Epithelial cell of proximal tubule (primary cell): ENCODE measurements at places on chromosomes 11 and 22. TPM values are rescaled to one million over a fixed set of nuclear protein-coding genes. Genes with fewer than 3 reads are reported as not detected.

- no peak for DNase-seq
Observed at GRCh38 chr22:46573781-46574437, 36.5 kb upstream of the CELSR1 start.

- no peak for DNase-seq
Observed at GRCh38 chr11:115985896-115986295, 481.7 kb upstream of the CADM1 start.

DNA sequence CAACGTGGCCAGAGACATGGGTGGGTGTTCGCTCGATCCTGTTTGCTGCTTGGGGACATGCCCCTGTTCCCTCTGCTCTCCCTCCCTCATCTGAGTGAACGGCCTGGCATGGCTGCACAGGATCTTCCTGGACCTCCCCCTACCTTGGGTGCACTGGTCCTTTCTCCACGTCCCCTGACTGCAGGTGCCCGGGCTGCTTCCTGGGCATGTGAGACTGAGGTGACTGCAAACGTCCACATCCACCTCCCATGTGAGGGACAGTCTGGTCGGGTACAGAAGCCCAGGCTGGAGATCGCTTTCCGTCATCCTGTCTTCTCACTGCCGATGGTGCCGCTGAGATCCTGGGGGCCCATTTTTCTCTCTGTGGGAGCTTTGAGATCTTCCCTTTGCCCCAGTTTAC, 11.8 kb downstream of the SULT4A1 start:
- no peak for DNase-seq

The TMEM123 gene
- 137 and 165 TPM in 2 replicates for total RNA-seq

The QSER1 gene
- total RNA-seq: 12.7 and 18.6 TPM in 2 replicates

- DNase-seq: no peak
Observed at GRCh38 chr11:119342362-119343130, 1.9 kb upstream of the C1QTNF5 start.

The CLDN25 gene
- total RNA-seq: not detected in 2 replicates

The UBQLNL gene
- total RNA-seq: 0.06 TPM in 1 of 2 replicates, not detected in the other

DNA sequence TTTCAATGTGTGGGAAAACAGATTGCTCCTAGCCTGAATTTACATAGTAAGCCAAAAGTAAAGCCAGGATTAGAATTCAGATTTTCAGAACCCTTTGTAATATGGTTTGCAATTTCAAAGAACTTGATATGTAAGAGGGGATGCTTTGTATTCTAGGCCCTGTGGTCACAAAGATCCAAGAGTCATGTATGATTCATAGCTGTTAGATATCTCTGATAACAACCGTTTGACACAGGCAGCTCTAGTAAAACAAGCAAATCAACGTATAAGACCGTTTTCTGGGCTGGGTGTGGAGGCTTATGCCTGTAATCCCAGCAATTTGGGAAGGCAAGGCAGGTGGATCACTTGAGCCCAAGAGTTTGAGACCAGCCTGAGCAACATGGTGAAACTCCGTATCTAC, 79.6 kb downstream of the EMSY start:
- DNase-seq: no peak

The PAK1 gene
- total RNA-seq: 26.0 and 38.8 TPM in 2 replicates

DNA sequence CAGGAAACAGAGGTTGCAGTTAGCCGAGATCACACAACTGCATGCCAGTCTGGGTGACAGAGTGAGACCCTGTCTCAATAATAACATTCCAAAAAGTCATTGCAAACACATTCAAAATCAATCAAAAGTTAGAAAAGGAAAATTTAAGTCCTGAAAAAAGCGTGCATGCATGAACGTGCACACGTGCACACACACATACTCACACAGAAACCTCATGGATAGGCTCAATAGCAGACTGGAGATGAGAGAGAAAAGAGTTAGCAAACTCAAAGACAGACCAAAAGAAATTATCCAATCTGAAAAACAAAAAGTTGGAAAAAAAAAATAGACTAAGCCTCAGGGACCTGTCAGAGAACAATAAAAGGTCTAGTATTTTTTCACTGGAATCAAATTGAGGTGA, 1005.6 kb downstream of the TBC1D22A start:
- DNase-seq: no peak

The RAPSN gene
- total RNA-seq: not detected in 2 replicates

GRCh38 chr11:31782257-31782656, 28.9 kb downstream of the PAX6 start:
- no peak for DNase-seq
